SW 1271 (cell line): ENCODE measurements at places on chromosomes 4 and X.

DNA sequence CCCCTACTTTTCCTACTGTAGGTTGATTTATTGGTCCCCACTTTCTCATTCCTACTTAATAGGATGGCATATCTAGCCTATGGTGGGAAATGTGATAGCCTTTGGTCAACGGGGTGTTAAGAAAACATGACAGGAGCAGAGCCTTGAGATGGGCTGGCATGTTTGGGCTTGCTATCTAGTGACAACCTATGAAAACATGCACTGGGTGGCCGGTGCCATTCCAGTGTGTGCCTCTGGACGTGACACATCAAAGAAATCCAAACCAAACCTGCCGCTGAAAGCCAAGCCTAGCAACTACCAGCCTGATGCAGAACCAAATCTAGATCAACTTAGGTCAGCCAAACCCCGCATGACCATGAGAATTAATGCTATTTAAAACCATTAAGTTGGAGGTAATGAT is 317.6 kb downstream of the DMD start:
- DNase-seq = no peak

GRCh38 chrX:17679820-17680219 is 57.5 kb upstream of the SCML1 start:
- no peak for DNase-seq

DNA sequence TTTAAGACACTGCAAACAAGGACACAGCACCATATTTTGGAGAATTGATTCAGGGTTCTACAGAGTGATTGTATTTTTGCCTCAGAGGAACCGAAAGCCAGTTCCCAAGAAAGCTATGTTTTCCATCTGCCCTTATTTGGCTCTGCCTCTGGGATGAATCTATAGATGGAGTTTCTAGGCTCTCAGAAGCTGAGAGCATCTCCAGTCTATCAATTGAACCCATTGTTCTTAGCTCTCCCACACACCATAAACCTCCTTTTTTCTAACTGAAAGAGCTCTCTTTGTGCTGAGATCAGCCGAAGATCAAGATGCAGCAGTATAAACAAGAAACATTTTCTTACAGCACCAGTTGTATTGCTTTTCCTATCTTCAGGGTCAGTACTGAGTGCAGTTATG is 16.9 kb downstream of the PLP1 start:
- DNase-seq = no peak

- DNase-seq = no peak
Observed at GRCh38 chr4:85707611-85708010, 232.7 kb downstream of the ARHGAP24 start.

DNA sequence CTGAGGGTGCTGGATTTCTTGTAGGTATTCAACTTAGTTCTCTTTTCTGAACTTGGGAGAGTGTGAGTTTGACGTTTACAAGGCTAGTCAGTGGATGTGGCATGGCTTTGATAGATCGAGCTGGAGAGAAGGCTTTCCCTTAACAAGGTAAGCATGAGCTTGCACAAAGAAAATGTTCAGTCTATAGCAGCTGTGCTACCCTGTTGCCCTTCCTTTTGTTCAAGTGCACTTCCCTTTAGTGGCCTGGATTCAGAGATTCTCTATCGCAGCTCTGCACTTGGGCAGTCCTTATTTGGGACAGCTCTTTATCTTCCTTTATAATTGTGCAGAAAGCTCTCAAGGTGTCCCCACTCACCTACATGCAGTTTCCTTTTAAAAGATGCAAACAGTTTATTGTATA is 198.0 kb downstream of the ARHGAP24 start:
- DNase-seq = no peak

DNA sequence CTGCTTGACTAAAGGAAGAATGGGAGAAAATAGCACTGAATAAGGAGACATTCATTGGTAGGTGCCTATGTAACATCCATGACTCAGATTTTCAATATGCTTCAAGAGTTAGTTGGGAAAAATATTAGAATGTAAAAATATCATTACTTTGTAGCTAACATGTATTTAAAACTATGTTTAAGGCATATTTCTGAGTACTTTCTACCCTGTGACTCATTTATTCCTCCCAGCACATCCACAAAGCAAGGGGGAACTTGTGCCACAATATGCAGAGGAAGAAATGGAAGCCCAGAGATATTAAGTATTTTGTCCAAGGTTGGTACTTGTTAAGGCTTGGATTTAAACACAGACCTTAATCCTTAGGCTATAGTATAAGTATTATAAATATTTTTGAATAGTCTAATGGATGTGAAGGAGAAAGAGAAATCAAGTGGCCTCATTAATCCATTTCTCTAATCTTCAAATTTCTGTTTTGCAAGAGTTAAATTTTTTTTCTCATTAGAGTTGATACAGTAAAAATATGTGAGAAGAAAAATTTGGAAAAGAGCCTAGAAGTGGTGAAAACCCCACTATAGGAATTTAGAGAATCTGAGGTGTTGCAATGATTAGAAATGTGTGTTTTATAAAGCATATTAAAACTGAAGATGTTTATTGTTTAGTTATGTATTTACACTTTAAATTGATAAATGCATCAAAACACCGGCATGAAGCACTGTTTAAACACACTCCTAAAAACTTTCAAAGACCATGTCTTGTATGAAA is 149.3 kb upstream of the GYPA start:
- DNase-seq = no peak

DNA sequence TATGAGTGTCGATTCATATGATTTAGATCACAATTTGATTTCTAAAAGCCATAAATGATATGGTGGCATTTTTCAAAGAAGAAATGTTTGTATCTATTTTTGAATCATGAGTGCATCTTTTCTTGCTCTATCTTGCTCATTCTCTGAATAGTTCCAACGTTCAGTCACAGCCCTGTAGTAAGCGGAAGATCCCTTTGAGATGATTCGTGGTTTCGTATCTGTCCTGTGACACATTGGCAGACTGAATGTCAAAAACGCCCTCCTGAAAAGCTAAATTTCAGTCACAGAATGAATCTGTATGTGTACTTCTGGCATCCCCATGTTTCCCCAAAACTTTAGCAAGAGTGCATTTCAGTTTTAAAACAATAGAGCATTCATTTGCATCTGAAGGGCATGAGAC is 1066.9 kb upstream of the TENM3 start:
- no peak for DNase-seq

GRCh38 chr4:168771251-168771650 is 238.8 kb downstream of the CBR4 start:
- DNase-seq = no peak

DNA sequence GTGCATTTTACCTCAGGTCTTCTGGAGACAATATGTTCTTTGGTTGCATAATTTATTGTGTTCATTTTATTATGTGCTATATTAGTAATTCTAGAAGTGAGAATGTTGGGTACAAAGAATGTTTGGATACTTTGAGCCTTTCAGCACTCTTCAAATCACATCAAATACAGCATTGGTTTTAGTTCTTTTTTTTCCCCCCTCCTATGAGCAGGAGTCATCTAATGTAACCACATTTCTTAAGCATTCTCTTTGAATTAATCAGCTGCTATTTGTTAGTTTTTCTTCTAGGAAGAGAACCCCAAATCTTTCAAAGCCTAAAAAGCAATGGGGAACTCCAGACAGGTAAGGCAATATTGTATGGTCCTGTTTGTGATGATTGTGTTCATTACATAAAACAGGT is 46.7 kb downstream of the ARL9 start:
- DNase-seq = no peak

DNA sequence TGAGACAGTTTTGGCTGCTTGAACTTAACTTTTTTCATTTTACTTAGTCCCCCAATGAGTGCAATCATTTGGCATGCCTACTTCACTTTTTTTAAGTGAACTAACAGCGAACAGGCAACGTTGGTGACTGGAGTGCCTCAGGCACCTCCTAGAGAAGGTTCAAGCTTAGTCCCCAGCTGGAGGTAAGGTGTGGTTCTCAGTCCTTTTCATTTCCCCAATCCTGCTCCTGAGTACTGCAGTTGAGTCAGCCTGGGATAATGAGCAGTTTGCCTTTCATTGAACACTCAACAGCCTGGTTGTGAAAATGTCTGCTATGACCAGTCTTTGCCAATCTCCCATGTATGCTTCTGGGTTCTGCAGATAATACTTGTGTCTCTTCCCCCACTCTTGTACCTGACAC is 109.5 kb downstream of the CDKL5 start:
- no peak for DNase-seq

DNA sequence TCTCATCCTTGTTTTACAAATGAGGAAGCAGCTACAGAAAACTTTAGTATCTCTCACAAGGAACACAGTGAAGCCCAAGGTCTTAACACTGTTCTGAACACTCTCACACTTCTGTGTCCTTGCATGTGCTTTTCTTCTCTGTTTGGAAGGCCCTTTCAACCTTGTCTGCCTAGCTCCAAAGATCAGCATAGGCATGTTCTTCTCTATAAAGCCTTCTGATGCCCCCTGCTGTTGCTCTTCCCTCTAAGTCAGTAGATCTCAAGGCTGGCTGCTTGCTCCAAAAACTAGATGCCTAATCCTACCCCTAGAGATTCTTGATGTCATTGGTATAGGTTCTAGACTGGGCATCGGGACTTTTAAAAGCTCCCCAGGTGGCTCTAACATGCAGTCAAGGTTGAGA is 5.9 kb downstream of the APOO start:
- DNase-seq = peak; percentile 50
